ENCODE measurements at places on chromosomes 13 and 19.

DNA sequence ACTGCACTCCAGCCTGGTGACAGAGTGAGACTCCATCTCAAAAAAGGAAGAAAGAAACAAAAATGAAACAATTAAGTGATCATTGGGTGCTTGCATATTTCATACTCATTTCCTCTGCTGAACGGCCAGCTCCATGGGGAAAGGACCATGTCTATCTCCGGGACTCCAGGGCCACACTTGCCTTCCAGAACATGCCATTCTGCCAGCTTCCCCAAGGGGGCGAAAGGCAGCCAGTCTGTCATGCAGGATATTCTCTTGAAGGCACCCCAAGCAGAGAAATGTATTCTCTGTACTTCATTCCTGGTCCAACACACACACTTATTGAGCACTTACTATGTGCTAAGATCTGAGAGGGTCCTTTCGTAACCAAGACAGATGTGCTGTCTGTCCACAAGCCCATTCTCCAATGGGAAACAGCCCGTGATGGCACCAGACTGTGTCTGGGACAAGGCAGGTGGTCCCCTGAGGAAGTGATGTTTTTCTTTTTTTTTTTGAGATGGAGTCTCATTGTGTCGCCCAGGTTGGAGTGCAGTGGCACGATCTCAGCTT, 10.2 kb upstream of the CARM1 start:
- DNase-seq, result peak; percentile 58

- no peak for DNase-seq
These were observed 108.0 kb downstream of the LMO7 start for GRCh38 chr13:75744127-75744526.

DNA sequence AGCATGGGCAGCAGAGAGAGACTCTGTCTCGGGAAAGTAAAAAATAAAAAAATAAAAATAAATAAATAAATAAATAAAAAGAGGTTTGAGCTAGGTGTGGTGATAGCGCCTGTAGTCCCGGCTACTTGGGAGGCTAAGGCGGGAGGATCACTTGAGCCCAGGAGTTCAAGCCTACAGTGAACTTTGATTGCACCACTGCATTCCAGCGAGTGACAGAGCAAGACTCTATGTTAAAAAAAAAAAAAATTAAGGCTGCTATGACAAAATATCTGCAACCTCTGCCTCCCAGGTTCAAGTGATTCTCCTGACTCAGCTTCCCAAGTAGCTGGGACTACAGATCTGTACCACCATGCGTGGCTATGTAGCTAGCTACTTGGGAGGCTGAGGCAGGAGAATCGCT, 3.2 kb upstream of the DENND1C start:
- no peak for DNase-seq

DNA sequence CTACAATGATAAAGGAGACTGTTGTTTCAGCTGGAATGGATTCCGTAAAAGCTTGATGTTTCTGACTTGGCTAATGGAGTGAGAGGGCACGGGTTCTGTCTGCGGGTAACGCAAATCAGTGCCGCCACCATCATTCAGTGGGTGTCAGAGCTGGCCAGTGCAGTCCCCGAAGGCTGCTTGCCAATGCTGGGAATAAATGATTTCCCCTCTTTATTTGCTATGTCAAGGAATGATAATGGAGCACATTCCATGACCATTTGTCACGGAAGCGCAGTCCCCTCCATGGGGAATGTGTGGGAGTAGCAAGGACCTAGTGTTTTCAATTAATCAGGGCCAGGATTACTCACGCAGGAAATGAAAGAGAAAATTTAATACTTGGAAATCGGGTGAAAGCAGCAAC, 899.3 kb downstream of the UQCRFS1 start:
- DNase-seq, result no peak

- DNase-seq, result no peak
These were observed 13.7 kb downstream of the EIF3K start for GRCh38 chr19:38632476-38633213.

- DNase-seq, result no peak
These were observed 33.4 kb downstream of the COG6 start for GRCh38 chr13:39688699-39689405.

DNA sequence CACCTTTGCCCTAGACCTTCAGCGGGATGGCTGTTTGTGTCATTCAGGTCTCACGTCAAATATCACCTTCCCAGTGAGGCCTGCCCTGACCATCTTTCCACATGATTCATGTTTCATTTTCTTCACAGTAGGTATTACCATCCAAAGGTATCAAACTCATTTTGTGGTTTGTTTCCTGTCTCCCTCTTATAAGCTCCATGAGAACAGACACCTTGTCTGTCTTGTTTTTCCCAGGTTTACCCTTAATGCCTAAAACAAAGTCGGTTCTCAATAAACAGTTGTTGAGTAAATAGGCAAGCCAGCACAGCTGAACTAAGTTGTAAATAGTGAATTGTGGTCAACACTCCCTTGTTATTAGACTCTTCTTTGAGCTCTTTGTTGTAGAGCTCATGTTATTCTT, 122.6 kb upstream of the GJB6 start:
- DNase-seq, result no peak

- no peak for DNase-seq
These were observed 25.3 kb downstream of the TM9SF2 start for GRCh38 chr13:99526549-99526948.

DNA sequence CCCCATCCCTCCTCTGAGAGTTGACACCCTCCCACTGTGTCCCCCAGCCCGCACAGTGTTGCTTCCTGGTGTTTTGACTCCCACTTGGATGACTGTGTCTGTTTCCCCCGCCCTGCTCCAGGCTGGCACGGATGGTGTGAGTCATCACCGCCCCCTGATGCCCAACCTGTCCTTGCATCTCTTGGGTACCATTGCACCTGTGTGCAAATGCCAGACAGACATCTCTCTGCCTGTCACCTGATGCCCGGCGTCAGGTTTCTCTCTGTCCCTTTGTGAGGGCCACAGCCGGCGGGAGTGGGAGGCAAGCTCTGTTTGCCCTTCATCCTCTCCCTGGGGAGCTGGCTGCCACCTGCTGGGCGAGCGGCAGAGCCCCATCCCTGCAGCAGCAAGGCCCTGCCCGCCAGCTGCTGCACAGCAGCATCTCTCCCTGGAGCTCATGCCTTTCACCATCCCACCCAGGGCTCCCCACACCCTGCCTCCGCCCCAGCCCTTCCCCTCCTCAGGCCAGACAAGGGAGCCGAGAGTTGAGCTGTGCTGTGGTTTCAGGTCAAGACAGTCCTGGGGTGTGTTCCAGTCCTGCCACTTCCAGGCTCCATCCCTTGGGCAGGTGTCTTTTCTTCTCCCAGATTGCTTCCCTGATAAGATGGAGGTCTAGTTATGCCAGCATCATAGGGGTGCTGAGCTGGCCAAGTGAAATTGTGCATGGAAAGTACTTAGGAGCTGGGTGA, 29.7 kb downstream of the NKPD1 start:
- DNase-seq, result no peak

- DNase-seq, result no peak
These were observed 723.9 kb downstream of the GPC5 start for GRCh38 chr13:92122186-92122853.

DNA sequence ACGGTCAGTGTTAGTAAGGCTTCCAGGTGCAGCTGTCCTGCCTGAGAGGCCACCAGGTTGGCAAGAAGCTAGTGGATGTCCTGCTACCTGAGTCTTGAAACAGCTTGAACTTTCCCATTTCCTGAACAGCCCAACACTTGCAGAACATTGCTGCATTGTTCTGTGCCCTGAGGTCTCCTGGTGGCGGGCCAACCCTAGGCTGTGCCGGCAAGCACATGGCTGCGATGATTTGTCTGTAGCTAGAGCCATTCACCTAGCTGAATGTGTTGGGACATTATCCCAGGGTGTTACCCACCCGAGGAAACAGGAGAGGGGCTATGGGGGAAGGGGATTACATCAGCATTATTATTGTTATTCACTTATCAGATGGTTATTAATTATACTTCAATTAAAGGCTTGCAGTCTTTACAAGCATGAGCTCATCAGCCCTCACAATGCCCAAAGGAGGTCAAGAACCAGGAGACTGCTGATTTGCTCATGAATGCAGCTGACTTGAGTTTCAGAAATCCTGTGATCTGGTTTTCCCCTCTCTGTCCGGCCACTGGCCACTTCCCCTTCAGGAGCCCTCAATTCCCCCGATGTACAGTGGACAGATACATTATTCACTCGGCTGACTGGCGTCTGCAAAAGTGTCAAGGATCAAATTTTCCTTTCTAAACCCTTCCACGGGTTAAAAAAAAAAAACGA, 187.6 kb upstream of the TSC22D1 start:
- no peak for DNase-seq

GRCh38 chr13:31209172-31209840, 9.5 kb downstream of the B3GLCT start:
- peak; percentile 11 for DNase-seq

DNA sequence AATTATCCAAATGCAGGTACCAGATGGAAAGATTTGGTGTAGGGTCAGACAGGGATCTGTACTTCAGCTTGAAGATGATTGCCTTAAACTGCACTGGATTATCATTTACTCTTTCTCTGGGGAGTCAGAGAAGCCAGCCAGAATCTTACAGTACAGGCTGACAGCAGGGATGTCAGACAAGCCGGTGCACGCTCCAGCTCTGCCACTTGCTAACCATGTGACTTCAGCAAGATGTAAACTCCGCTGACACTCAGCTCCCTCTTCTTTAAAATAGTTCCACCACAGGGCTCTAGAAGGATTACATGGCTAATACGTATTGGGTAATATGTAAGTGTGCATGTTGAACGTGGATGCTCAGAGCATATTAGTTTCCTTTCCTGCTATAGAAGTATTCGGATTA, 251.4 kb upstream of the MAB21L1 start:
- DNase-seq, result no peak

GRCh38 chr13:114124431-114124830, 8.0 kb downstream of the RASA3 start:
- no peak for DNase-seq

- DNase-seq, result no peak
These were observed 9.0 kb downstream of the COL4A1 start for GRCh38 chr13:110297766-110298504.

DNA sequence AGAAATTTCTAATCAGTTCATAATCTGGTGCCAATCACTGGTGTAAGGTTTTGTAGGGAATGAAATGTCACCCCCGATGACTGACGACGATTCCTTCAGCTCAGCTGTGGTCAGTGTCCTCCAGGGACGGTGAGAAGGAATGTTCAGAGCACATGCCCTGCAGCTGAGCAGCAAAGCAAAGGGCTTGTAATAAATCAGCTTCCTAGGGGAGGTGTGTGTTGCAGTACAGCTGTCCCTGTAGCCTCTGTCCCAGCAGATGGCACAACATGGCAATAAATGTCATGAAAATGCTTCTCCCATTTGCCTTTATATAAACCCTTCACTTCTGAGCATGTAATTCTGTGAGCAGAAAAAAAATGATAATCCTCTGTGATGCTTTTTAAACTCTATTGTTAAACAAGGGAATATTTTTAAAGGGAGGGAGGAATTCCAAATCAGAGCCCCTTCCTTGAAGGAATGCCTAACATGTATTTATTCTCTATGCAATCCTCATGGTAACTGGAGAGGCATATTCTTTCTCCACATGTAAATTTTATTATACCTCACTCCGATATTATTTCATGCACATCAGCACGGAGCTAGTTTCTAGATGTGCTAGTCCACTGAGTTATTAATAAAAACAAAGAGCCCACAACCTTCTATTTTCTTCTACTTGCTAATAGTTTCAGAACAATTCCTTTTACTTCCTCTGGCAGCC, 102.5 kb downstream of the FAM216B start:
- DNase-seq, result no peak

GRCh38 chr13:87851410-87851809, 180.2 kb downstream of the SLITRK5 start:
- no peak for DNase-seq

GRCh38 chr13:47000165-47000564, 103.3 kb upstream of the HTR2A start:
- no peak for DNase-seq

DNA sequence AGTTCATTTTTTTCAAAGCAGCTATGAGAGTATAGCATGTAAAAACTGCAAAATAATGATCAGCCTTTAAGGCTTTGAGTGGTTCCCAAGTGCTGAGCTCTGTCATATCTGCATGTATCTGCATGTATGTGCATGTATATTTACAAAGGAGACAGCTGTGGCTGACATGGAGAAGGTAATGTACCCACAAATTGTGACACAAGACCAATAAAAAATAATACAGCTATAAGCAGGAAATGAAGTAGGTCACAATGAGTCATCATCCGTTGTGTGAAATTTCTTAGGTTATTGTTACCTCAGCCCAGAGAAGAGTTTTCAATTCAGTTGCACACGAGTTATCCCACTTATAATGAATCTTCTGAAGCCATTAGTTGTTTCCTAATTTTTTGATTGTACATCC, 60.9 kb upstream of the MED4 start:
- DNase-seq, result peak; percentile 34

GRCh38 chr13:22883262-22883840, 297.4 kb upstream of the SGCG start:
- no peak for DNase-seq

DNA sequence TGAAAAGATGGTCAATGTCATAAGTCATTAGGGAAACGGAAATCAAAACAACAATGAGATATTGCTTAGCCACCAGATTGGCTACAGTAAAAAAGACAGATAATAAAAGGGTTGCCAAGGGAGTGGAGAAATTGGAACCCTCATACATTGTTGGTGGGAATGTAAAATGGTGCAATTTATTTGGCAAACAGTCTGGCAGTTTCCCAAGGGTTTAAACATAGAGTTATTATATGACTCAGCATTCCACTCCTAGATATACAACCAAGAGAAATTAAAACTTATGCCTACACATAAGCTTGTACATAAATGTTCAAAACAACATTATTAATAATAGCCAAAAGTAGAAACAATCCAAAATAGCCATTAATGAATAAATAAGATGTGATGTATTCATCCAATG, 9.9 kb upstream of the ZNF227 start:
- DNase-seq, result no peak

DNA sequence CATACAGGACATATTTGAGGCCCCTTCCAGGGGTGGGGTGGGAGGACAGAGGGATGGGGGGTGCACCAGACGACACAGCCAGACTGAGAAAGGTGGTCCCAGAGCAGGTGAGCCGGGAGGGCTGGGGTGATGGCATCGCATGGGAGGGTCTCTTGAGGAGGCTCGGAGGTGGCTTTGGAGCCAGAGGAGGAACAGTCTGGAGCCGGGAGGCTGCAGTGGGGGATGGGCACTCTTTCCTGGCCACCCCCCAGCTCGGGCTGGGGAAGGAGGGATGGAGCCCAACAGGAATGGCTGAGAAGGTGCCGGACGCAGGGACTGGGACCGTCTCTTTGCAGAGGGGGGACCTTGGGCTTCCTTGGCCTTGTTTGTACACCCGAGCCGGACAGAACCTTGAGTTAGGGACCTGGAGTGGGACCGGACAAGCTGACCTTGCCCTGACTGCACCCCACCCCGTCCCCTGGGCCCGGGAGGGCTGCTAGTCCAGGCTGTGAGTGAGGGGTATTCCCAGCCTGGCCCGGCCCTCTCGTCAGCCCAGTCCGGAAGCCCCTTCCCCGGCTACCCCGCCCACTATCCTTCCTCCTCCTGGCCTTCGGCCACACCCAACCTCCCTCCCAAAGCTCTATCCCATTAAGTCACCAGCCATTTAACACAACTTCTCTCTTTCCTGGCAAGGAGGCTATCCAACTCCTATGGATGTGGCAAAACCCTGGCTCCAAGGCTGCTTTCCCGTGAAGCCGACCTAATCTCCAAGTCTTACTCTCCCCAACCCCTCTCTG, 816 bp upstream of the TBXA2R start:
- DNase-seq, result no peak
